ENCODE measurements at places on chromosomes 13 and 19.

DNA sequence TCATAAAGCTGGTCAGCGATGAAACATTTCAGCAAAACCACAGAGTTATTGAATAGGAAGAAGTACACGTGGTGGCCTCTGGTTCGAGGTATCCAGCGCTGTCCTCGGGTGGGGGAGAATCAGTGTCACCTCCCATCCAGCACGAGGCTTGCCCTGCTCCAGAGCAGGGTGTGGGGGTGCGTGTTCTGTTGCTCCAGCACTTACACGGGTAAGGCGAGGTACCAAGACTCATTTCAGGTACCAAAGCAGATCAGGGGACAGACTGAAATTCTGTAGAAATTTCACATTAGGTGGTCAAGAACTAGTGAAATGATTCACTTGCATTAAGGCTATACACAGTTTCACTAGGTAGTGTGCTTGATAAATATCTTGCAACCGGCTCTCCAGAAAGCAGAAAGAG is 164.2 kb upstream of the SOX1 start:
- no peak for DNase-seq

DNA sequence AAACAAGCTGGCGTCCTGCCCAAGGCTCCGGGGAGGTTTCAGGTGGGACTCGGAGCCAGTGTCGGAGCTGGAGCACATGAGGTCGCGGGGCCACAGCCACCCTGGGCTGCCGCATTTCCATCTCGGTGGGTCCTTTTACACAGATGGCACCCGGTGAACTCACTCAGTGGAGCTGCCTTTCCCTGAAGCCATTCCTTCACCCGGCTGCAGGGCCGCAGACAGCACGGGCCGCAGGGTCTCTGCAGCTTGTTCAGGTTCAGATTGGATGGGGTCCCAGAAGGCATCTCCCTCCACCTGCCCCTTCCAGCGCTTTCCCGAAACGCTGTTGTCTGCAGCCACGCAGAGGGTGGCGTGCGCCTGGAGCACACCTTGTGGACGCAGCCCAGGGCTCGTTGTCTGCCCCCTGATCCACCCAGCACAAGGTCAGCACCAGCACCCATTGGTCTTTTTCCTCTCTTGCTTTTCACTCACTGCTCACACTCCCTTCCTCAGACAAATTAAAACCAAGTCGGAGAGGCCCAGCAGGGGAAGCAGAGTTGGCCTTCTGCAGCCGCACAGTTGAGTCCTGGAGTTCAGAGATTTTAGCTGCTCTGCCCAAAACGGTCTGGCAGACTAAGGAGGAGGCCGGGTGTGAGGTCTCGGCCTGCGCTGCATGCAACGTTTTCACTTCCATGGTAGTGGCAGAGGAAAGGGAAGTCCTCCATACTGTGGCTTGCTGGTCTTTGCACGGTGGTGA is 18.1 kb downstream of the MCF2L start:
- no peak for DNase-seq

DNA sequence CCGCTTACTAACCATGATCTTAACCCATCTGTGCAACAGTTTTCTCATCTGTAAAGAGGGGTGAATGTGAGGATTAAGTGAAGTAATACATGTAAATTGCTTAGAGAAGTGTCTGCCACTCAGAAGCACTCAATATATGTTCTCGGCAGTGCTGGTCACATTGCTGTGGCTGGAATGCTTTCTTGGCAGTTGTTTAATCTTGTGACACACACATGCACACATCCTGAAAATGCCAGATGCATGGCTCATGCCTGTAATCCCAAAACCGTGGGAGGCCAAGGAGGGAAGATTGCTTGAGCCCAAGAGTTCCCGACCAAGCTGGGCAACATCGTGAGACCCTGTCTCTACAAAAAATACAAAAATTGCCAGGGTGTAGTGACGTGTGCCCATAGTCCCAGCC is 4.9 kb upstream of the DMKN start:
- DNase-seq = no peak

GRCh38 chr19:28495046-28495445 is 717.9 kb downstream of the UQCRFS1 start:
- DNase-seq = no peak

DNA sequence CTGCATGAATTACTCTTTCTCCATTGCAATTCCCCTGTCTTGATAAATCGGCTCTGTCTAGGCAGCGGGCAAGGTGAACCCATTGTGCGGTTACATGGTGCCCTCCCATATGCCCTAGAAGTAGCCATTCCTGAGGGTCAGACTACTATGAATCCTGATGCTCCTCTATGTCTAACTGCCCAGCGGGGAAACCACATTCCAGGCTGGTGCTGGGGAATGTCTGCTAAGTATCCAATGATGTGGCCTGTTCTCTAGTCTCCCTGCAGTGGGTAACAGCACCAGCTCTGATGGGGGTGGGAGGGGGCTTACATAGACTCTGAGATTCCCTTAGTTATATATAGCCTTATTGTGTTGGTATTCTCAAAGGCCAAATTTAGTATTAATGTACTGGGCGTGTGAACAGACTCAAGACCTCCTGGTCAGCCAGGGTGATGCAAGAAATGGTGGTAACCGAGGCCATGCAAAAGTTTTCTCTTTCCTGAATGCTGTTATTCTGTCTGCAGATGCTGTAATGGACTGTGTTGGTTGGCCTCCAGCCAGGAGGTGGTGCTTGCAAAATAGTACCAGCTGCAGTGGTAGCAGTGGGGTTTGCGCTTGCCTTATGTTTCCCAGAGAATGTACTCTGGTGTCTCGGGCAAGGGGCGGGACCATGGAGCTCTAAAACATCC is 564.8 kb upstream of the SLITRK1 start:
- DNase-seq = no peak

GRCh38 chr13:48078251-48078656 is 16.6 kb downstream of the MED4 start:
- no peak for DNase-seq

DNA sequence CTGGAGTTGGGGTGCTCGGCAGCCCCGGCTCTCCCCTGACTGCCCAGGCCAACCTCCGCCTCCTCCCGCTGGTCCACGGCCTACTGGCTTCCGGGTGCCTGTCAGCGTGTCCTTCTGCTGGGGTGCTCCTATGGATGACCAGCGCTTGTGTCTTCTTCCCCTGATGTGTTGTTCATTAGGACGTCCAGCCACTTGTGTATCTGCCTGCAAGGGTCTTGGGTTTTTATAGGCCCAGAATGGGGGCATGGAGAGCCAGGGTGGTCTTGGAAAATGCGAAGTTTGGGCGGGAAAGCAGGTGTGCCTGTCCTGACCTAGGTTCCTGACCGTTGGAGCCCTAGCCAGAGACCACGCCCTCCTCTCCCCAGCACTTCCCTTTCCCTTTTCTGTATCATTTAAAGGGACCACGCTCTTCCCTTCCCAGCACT is 139.8 kb downstream of the SLITRK5 start:
- DNase-seq = no peak

- DNase-seq = no peak
These were observed 27.2 kb upstream of the SEMA6B start for GRCh38 chr19:4586691-4587090.

- DNase-seq = no peak
These were observed 9.5 kb upstream of the TSPAN16 start for GRCh38 chr19:11286312-11286974.

- no peak for DNase-seq
These were observed 132.9 kb downstream of the LIG4 start for GRCh38 chr13:108082481-108082880.

GRCh38 chr13:99182439-99182838 is 18.2 kb upstream of the UBAC2 start:
- no peak for DNase-seq

DNA sequence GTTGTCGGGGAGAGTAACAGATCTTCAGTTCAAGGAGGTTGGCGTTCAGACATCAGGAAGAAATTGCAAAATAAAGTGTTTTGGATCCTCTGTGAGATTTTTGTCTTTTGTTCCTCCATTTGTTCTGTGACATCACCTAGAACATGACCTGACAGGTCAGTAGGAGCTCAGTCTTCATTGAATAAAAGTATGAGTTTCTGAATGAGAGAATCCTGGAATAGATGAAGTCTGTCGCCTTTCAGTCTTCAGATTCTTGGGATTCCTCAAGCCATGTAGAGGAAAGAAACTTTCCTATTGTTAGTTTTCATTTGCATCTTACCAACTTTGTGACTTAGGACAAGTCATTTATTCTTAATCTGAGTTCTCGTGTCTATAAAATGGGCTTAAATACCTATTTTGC is 14.4 kb downstream of the ARHGAP35 start:
- DNase-seq = no peak

- no peak for DNase-seq
These were observed 359.7 kb downstream of the IRS2 start for GRCh38 chr13:109426690-109426990.

GRCh38 chr13:101511766-101512165 is 59.3 kb downstream of the ITGBL1 start:
- DNase-seq = no peak

DNA sequence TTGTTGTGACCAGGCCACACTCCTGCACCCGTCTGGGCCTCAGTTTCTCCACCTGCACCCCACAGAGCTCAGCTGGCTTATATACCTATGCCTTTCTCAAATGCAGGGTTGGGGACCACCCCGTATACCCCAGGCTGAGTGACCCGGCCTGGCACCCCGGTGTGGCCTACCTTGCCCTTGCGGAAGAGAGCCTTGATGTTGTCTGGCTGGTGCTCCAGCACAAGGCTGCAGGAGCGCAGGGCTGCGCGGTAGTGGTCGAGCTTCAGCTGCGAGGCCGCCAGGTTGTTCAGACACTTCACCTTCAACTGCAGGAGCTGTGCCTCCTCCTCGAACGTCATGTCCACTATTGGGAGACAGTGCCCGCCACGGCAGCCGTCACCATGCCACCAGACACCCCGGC is 5.9 kb downstream of the FKBP8 start:
- DNase-seq = no peak

DNA sequence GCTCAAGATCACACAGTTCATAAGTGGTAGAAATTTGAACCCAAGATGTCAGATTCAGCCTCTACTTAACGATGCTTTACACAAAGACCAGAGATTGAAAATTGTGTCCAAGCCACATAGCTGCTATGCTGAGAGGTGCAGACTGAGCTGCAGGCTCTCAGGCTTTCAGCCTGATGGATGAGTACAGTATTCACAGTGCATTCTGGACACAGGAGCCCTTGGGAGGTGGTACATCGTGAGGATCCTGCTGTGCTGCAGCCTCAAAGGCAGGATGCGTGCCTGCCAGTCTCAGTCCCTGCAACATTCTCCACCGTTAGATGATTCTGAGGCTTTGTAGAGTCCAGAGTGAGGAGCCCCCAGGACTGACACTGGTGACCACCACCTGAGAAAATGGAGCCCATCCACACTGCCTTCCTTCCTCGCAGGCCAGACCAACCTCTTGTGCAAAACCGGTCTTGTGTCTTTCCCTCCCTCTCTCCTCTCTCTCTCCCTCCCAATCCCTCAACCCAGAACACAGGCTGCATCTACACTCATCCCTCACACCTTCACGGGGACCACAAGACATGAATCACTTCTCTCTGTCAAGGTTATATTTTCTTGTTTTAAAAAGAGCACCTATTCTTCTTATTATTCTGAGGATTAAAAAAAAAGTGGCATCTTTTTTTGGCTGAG is 203.4 kb upstream of the ZNF507 start:
- DNase-seq = no peak

DNA sequence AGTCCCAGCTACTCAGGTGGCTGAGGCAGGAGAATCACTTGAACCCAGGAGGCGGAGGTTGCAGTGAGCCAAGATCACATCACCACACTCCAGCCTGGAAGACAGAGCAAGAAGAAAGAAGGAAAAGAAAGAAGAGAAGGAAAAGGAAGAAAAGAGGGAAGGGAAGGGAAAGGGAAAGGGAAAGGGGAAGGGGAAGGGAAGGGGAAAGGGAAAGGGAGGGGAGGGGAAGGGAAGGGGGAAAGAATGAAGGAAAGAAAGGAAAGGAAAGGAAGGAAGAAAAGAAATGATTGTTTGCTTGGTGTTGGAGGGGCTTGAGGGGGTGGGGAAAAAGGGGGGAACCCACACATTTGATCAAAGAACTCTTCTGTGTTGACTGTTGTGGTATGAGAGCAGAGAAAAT is 10.0 kb downstream of the PMIS2 start:
- no peak for DNase-seq

DNA sequence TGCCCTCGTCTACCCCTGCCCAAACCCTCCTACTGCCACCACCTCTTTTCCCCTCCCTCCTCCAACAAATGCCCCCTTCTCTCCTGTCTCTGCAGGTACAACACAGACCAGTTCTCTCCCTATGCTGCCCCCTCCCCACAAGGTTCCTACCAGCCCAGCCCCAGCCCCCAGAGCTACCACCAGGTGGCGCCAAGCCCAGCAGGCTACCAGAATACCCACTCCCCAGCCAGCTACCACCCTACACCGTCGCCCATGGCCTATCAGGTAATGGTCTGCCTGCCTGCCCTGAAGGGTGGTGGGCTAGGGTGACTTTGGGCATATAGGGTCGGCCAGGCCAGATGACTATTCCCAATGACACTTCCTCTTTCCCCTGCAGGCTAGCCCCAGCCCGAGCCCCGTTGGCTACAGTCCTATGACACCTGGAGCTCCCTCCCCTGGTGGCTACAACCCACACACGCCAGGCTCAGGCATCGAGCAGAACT is 6.5 kb upstream of the TIMM50 start:
- DNase-seq = peak; percentile 7

- DNase-seq = no peak
These were observed 111.5 kb upstream of the HTR2A start for GRCh38 chr13:47008318-47008717.

DNA sequence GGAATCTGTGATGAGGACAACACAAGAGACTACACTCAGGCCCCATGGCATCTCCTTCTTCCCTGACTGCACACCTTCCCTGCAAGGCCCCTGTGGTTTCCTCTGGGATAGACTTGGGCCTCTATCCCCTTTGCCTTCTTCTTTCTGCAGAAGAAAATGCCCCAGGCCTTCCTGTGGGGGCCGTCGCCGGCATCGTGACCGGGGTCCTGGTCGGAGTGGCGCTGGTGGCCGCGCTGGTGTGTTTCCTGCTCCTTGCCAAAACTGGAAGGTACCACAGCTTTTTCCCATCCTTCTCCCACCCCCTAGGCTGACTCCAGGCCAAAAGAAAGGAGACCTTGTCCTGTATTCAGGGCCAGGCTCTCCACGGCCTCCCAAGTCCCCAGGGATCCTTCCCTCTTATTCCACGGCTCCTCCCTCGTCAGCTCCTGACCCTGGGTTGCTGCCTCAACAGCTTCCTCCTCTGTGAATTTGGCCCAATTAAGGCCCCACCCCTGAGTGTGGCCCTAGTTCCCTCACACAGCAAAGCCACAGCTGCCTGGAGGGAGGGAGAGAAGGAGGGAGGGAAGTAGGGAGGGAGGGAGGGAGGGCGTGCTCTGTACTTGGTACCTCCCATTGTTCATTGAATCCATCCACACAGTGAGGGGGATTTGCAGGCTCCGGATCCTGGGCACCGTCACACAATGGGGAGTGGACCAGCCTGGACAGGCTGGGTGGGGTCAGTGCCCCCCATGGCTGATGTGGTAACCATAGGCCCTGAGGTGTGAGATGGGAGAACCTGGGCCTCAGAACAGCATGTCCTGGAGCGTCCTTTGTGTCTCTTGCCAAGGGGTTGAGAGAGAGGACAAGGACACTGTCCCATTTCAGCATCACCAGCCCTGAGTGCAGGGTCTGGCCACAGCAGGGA is 12.5 kb downstream of the CEACAM3 start:
- no peak for DNase-seq

- DNase-seq = no peak
These were observed 39.7 kb downstream of the KLF2 start for GRCh38 chr19:16364231-16364865.
